ENCODE measurements at places on chromosomes 12 and 14. TPM values are rescaled to one million over a fixed set of nuclear protein-coding genes. Genes with fewer than 3 reads are reported as not detected.
A peak's percentile ranks its signal among the peaks of the same experiment; 100 is the strongest.

GRCh38 chr12:83818881-83819280, 1093.7 kb downstream of the SLC6A15 start:
- no peaks in the 10 kb centered on the region for H3K27me3 ChIP-seq
- H3K36me3 ChIP-seq = no peaks in the 10 kb centered on the region
- no peak overlapping the region for H3K27ac ChIP-seq
- no peak for DNase-seq
- H3K4me1 ChIP-seq = no peaks in the 10 kb centered on the region
- H3K4me3 ChIP-seq = no peak overlapping the region

GRCh38 chr12:46722394-46723185, 103.2 kb downstream of the SLC38A4 start:
- no peaks in the 10 kb centered on the region for H3K4me1 ChIP-seq
- H3K4me3 ChIP-seq = no peak overlapping the region

DNA sequence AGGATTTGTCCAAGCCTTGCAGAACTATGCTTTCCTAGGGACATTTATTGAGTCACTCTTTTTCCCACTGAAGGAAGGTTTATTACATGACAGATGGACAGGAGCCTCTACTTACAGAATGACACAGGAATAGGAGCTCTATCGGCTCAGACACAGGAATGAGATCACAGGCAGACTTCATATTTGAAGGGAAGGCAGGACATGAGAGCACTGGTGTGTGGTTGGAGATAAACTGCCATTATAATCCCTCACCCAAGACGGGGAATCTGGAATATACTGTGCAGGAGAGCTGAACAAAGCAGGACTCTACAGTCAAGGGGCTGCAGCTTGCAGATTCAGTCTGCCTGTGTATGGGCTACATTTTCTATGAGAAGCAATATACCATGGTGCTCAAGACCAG, 26.8 kb upstream of the IL22 start:
- no peaks in the 10 kb centered on the region for H3K4me1 ChIP-seq
- DNase-seq = no peak
- H3K27ac ChIP-seq = no peak overlapping the region
- H3K27me3 ChIP-seq = no peaks in the 10 kb centered on the region
- no peak overlapping the region for H3K4me3 ChIP-seq

SIRT4 gene
- 6.7 TPM for polyA plus RNA-seq

- no peak overlapping the region for H3K27ac ChIP-seq
- H3K27me3 ChIP-seq = no peaks in the 10 kb centered on the region
- peaks cover 24% of the 10 kb centered on the region for H3K36me3 ChIP-seq
- H3K4me3 ChIP-seq = no peak overlapping the region
- H3K4me1 ChIP-seq = no peaks in the 10 kb centered on the region
- DNase-seq = no peak
Observed at GRCh38 chr14:64733321-64733720, 29.1 kb downstream of the PLEKHG3 start.

- no peak for DNase-seq
- H3K27me3 ChIP-seq = no peaks in the 10 kb centered on the region
- H3K36me3 ChIP-seq = no peaks in the 10 kb centered on the region
- no peak overlapping the region for H3K27ac ChIP-seq
- H3K4me3 ChIP-seq = no peak overlapping the region
Observed at GRCh38 chr12:11684393-11684792, 34.9 kb downstream of the ETV6 start.

DNA sequence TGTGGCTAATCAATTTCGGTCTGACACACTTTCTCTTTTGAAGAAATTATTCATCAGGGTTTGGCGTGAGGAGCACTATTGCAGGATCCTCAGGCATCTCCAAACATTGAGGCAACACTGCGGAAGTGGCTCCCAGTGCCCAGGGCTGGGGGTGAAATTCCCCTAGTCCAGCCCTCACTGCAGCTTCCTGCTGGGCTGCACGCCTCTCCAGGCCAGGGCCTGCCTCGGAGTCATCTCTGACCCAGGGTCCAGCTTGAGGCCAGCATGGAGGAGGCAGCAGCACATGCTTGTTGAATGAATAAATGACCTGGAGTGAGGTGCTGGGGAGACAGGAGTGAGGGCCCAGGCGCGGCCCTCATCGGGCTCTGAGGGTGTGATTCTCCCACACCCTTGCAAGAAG, 36.0 kb upstream of the TDRD9 start:
- no peaks in the 10 kb centered on the region for H3K36me3 ChIP-seq
- H3K4me3 ChIP-seq = no peak overlapping the region
- H3K4me1 ChIP-seq = no peaks in the 10 kb centered on the region
- DNase-seq = no peak

DNA sequence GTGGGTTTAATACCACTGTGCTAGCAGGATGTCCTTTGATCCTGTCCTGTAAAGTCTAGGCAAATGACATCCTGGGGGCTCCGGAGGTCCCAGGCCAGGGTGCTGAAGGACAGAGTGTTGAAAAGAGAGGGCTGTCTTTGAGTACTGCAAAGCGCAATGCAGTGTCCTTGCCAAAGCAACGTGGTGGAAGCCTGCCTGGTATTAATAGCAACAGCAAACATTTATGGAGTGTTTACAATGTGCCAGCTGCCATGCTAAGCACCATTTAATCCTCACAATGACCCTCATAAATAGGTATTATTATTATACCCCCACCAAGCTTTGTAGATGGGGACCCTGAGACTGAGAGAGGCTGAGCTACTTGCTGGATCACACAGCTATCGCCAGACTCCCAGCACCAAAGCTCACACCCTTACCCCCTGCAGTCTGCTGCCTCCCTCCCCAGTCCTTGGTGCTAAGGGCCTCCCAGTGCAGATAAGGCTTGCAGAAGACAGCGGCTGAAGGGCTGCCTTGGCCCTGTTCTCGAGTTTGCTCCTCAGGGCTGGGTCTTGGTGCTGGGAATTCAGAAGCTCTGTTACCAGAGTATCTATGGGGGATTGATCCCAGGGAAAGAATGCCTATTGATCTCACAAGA, 427.7 kb downstream of the FUT8 start:
- no peak overlapping the region for H3K27ac ChIP-seq
- no peaks in the 10 kb centered on the region for H3K36me3 ChIP-seq
- H3K4me1 ChIP-seq = peaks cover 5% of the 10 kb centered on the region
- no peaks in the 10 kb centered on the region for H3K27me3 ChIP-seq

GLIPR1L1 gene
- not detected for polyA plus RNA-seq

DNA sequence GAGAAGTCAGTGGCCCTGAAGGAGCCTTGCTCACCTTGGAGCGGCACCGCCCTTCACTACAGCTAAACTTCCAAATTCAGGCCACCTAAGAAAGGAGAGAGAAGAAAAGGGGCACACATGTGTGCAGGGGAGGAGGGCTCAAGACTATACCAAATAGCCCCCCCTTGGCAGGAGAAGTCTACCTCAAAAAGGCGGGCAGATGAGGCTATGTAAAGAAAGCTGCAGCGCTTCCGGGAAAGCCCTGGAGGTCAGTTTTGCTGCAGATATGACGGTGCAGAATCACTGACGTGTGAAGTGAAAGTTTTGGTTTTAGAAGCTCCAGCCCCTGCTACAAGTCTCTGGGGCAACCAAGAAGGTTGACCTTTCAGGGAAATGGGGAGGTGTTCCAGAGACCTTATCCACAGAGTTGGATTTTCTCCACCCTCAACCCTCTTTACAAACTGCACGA, 48.2 kb upstream of the PNMA1 start:
- H3K4me3 ChIP-seq = no peak overlapping the region
- H3K4me1 ChIP-seq = peaks cover 36% of the 10 kb centered on the region
- no peaks in the 10 kb centered on the region for H3K27me3 ChIP-seq
- no peak overlapping the region for H3K27ac ChIP-seq
- no peak for DNase-seq

- DNase-seq = no peak
- H3K27me3 ChIP-seq = peaks cover 2% of the 10 kb centered on the region
Observed at GRCh38 chr14:24818823-24819341, 184.9 kb upstream of the GZMB start.

- H3K4me3 ChIP-seq = no peak overlapping the region
- no peaks in the 10 kb centered on the region for H3K4me1 ChIP-seq
- no peaks in the 10 kb centered on the region for H3K27me3 ChIP-seq
- DNase-seq = no peak
- H3K36me3 ChIP-seq = no peaks in the 10 kb centered on the region
Observed at GRCh38 chr12:47012552-47012951, 66.9 kb upstream of the PCED1B start.

BORCS5 gene
- 29.7 TPM for polyA plus RNA-seq

CYP46A1 gene
- 15.0 TPM for polyA plus RNA-seq

- H3K4me1 ChIP-seq = no peaks in the 10 kb centered on the region
- DNase-seq = no peak
- H3K4me3 ChIP-seq = no peak overlapping the region
- H3K36me3 ChIP-seq = no peaks in the 10 kb centered on the region
Observed at GRCh38 chr14:102121567-102121966, 18.1 kb upstream of the WDR20 start.

DNA sequence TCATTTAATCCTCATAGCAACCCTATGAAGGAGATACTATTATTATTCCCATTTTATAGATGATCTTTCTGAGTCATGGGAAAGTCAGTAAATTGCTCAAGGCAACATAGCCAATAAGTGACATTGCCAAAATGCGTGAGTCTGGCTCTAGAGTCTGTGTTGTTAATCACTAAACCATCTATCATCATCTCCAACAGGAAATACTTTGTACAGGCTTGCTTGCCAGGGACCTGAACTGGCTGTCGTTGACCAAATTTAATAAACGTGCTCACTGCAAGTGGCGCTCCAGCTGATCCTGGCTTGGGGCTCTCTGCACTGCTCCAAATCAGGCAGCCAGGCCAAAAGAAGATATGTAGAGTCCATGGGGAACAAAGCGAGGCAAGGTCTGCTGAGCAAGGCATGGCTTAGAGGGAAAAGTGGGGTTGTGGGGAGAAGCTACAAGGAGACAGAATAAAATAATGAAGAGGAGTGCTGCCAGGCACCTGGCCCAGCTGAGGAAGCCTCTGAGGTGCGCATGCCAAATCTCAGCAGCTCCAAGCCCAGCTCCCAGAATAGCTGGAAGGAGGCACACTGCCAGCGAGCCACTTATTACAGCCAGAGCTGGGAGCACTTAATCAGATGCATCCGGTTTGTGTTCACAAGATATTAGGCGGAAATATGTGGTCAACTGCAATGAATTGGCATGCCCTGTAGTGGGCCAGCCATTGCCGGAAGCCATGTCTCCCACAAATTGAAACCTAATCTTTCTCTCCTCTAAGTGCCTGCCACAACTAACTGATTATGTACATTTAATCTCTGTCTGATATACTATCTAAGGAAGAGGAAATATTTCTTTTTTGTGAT, 43.3 kb upstream of the PTPRO start:
- H3K27ac ChIP-seq = no peak overlapping the region
- H3K36me3 ChIP-seq = no peaks in the 10 kb centered on the region
- peak; percentile 85 for DNase-seq
- no peaks in the 10 kb centered on the region for H3K27me3 ChIP-seq
- no peak overlapping the region for H3K4me3 ChIP-seq

- H3K36me3 ChIP-seq = no peaks in the 10 kb centered on the region
- H3K27me3 ChIP-seq = no peaks in the 10 kb centered on the region
- H3K27ac ChIP-seq = no peak overlapping the region
- H3K4me3 ChIP-seq = peak overlapping the region; percentile 90
- no peak for DNase-seq
Observed at GRCh38 chr12:122981587-122982476, 1.4 kb downstream of the ARL6IP4 start.

Data from cardiac muscle cell (in vitro differentiated cells and primary cell).